ENCODE measurements at places on chromosomes 12 and 14.
A peak's percentile ranks its signal among the peaks of the same experiment; 100 is the strongest.

DNA sequence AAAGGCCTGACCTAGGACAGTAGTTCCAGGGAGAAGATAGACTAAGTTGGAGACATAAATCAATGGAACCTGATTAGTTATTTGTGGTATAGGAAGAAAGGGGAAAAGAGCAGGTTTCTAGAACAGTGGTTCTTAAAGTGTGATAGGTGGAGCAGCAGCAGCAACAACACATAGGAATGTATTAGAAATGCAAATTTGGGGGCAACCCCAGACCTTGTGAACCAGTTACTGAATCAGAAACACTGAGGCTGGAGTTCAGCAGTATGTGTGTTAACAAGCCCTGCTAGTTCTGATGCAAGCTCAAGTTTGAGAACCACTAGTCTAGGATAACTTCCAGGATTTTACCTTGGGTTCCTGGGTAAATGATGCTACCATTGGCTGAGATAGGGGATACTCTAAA is 308.7 kb downstream of the EMP1 start:
- DNase-seq = no peak

- DNase-seq = no peak
These were observed 883 bp upstream of the CDCA4 start for GRCh38 chr14:105021656-105022275.

DNA sequence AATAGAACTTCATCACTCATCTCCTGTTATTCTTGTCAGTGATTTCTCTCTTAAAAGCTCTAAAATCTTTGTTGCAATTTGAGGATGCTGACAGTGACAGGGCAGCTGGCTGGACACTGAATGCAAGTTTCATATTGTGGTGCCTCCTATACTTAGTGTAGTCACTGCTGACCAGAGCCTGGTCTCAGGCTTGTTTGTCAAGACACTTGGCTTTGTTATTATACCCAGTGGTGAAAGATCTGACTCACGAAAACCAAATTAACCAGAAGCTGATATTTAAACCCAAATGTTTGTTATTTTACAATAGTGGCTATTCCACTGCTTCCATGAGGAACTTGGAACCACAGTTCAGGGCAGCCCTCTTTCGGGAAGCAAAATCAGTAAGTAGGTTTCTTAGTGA is 42.8 kb downstream of the RPGRIP1 start:
- DNase-seq = no peak

DNA sequence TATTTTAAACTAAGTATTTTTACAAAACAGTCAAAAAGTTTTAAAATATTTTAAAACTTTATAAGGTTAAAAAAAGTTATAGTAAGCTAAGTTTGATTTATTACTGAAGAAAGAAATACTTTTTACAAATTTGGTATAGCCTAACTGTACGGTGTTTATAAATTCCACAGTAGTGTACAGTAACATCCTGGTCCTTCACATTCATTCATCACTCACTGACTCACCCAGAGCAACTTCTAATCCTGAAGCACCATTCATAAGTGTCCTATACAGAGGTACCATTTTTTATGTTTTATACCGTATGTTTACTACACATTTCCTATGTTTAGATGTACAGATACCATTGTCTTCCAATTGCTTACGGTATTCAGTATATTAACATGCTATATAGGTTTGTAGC is 170.0 kb downstream of the KLHL28 start:
- no peak for DNase-seq

GRCh38 chr14:72916174-72916573 is 10.1 kb upstream of the DCAF4 start:
- no peak for DNase-seq

- DNase-seq = no peak
These were observed 199.5 kb downstream of the TMEM132D start for GRCh38 chr12:129704232-129704830.

- DNase-seq = no peak
These were observed 33.4 kb upstream of the ANO6 start for GRCh38 chr12:45182511-45182910.

DNA sequence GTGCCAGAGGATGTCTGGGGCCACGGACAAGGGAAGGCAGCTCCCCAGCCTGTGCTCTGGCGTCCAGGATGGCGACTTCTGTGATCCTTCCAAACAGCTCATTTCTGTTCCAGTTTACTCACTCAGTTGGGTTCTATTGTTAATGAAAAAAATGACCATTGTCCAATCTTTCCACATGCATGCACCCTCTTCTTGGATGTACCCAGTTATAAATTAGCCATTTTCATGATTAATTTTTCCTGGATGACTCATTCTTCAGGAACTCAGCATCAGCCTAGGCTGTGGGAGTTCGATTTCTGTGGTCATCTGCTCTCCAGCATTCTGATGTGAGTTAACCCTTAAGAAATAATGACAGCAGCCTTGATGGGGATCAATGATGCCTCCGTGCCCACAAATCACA is 926.8 kb downstream of the BCL11B start:
- DNase-seq = no peak

DNA sequence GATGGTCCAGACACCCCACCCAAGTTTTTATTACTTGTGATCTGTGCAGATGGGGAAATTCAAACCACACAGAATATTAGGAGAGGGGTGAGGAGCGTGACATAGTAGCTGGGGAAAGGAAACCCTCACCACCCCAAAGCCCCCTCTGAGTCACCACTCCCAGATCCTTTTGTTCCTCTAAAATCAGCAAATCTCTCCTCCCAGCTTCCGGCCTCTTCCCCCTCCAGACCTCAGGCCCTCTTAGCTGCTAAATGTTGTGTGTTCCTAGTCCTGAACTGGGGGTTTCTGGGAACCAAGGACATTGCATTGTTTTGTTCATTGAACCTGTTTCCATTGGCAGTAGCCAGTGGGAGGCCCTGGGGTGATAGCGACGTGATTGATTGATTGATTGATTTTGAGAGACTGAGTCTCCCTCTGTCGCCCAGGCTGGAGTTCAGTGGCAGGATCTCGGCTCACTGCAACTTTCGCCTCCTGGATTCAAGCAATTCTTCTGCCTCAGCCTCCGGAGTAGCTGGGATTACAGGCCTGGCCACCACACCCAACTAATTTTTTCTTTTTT is 5.9 kb upstream of the ORAI1 start:
- no peak for DNase-seq

DNA sequence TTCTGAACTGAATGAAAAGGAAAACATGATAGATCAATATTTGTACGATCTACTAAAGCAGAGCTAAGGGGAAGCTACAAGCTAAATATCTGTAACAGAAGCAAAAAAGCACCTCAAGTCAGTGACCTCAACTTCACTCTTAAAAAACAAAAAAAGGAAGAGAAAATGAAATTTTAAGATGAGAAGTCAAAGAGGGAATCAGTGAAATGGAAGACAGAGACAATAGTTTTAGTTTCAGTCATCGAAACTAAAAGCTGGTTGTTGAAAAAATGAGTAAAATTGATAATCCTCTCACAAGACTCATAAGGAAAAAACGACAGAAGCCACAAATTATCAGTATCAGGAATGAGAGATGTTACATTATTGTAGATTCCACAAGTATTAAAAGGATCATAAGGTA is 11.9 kb upstream of the SLC2A13 start:
- DNase-seq = no peak

DNA sequence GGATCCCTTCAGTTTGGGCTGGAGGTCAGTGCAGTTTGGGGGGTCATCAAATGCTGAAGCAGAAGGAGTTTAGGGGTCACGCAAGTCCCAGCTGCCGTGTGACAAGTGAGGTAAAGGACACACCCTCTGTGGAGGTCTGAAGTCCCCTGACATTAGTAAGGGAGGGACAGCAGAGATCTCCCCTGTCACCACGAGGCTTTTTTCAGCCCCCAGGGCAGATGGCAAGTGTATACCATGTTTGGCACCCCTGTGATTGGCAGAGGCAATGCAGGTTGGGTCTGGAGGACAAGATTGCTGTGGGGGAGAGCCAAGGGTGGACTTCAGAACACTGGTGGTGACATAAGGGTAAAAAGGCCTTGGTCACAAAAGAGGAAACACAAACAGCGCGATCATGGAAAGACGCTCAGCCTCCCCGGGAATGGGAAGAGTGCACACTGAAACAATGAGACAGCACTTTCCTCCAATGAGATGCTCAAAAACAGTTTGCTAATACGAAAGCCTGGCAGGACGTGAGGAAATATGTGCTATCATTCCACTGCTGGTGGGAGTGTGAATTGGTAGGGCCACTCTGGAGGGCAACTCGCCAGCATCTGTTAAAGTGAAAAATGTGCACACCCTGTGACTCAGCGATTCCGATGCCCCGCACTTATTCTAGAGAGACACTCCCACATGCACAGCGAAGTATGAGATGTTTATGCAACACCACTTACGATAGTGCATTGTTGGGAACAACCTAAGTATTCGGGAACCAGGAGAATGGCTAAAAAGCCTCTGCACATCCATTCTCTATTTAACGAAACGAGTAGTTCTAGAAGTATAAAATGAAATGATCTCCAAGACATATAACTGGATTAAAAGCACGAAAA is 14.4 kb upstream of the CD27 start:
- DNase-seq = peak; percentile 73

DNA sequence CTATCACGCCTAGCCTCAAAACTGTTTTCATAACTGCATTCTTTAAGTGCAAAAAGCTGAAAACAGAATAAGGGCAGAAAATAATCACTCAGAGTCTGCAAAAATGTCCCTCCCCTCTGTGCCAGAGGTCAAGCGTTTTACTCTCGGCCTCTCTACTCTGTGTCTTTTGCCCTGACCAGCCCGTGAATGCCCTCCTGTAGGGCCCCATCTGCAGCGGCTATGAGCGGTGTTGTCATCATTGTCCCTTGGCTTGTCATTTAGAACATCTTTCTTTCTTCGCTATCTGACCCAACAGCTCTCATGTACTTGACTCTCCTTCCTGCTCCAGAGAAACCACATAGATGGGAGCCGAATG is 21.7 kb downstream of the ELK3 start:
- no peak for DNase-seq

DNA sequence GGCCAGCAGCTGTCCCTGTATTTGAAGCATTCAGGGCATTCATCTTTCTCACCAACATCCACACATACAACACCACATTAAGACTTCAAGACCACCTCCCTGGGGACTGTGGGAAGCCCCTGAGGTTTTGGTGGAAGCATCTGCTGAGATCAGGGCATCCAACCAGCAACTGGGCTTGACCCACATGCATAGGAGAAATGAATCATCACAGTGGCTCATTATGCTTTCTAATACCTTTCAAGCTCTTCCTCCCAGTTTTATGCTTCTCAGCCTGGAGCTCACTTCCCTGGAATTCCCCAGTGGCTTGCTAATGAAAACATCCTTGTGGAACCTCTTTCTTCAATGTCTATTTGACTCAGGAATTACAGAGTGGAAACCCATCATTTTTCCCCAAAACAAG is 21.4 kb upstream of the CMKLR1 start:
- DNase-seq = no peak

GRCh38 chr12:116910645-116911451 is at the start of gene FBXW8:
TSS of gene FBXW8 (plus strand) at chr12:116910950. CDS start at chr12:116911038, 88 bp downstream.
- DNase-seq = peak; percentile 66

- no peak for DNase-seq
These were observed 16.9 kb upstream of the AICDA start for GRCh38 chr12:8629486-8630033.

DNA sequence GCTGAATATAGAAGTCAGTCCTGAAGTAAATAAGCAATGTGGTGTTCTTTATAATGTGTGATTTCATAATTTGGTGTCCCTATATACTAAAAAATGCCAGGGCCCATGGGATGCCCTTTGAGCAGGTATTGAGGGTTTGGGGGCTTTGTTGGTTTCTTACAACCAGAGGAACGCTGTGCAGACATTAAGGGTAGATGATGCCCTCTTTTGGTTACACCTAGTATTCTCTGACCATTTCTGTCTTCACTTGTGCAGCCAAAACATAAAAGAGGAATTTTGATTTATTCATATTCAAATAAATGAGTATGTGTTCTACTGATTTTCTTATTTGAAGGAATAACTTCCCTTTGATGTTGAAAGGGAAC is 3.0 kb downstream of the LGR5 start:
- DNase-seq = no peak

DNA sequence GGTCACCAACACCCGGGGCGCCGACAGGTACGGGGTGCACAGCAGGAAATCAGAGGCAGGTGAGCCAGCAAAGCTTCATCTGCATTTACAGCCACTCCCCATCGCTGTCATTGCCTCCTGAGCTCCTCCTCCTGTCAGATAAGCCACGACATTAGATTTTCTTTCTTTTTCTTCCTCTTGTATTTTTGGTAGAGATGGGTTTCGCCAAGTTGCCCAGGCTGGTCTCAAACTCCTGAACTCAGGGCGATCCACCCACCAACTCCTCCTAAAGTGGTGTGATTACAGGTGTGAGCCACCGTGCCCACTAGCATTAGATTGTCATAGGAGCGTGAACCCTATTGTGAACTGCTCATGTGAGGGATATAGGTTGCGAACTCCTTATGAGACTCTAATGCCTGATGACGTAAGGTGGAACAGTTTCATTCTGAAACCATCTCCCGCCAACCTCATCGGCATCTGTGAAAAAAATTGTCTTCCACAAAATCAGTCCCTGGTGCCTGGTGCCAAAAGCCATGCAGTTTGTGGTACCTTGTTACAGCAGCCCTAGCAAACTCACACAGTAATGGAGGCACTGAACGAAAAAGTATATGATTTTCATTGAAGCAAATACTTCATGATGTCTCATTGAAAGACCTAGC is 1.5 kb downstream of the STYK1 start:
- DNase-seq = no peak

- no peak for DNase-seq
These were observed 251.2 kb downstream of the SYT1 start for GRCh38 chr12:79115743-79116142.

GRCh38 chr14:60753264-60754119 is 18.9 kb downstream of the MNAT1 start:
- DNase-seq = no peak

- no peak for DNase-seq
These were observed 23.5 kb downstream of the FAM222A start for GRCh38 chr12:109737126-109737525.

GRCh38 chr12:94135896-94136295 is 12.5 kb upstream of the PLXNC1 start:
- no peak for DNase-seq

- no peak for DNase-seq
These were observed 70.9 kb downstream of the TRIM9 start for GRCh38 chr14:51023964-51024363.

GRCh38 chr14:65961004-65961403 is 525.2 kb upstream of the CCDC196 start:
- DNase-seq = no peak

DNA sequence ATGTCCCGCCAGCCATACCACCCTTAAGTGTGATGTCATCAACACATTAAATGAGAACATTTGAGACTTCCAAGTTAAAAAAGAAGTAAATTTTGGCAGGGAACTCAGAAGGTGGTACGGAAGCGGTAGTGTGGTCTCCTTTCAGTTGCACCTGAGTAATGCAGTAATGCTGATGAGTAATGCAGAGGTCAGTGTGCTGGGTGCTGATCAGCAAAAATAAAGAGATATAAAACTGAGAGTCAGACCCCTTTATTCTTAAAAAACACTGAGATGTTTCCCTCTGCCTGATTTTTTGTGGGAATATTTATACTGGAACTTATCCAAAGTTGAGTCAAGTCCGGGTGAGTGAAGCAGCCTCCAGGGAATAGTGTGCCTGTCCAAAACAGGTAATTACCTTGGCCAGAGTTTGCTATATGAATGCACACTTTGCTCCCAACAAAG is 370.6 kb upstream of the PRICKLE1 start:
- no peak for DNase-seq

- no peak for DNase-seq
These were observed 213.1 kb downstream of the CHST11 start for GRCh38 chr12:104669851-104670337.

Data from T1000 (cell line).